ENCODE measurements at places on chromosomes 13 and 19. TPM values are rescaled to one million over a fixed set of nuclear protein-coding genes. Genes with fewer than 3 reads are reported as not detected.

GRCh38 chr19:31220540-31220939 is 128.7 kb downstream of the TSHZ3 start:
- no peak for DNase-seq

DNA sequence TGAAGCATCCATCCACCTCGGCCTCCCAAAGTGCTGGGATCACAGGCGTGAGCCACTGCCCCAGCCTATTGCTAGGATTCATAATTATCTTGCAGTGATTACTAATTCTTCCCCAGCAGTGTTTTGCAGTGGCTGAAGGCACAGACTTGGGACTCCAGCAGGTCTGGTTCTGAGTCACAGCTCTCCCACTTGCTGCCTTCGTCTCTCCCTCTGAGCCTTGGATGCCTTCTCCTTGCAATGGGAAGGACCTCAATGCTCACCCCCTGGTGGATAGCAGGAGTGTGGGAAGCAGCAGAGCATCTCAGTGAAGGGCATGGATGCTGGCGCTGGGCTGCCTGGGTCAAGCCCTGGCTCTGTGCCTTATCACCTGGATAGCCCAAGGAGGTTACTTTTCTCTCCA is 37.6 kb upstream of the SHKBP1 start:
- DNase-seq: no peak

- DNase-seq: no peak
These were observed 627 bp downstream of the GCDH start for GRCh38 chr19:12891553-12892021.

DNA sequence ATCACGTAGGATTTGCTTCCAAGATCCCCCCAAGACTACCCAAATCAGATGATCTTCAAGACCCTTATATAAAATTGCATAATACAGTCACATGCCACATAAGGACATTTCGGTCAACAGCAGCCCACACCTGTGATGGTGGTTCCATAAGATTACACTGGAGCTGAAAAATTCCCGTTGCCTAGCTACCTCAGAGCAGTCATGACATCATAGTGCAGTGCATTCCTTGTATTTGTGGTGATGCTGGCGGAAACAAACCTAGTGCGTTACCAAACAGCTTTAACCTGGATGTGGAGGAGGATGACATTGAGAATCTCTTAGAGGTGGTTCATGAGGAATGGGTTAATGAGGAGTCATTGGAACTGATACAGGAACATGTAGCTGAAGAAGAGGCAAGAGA is 4.8 kb downstream of the ZNF766 start:
- DNase-seq: no peak

- DNase-seq: no peak
These were observed 5.1 kb upstream of the PRR36 start for GRCh38 chr19:7879111-7879807.

DNA sequence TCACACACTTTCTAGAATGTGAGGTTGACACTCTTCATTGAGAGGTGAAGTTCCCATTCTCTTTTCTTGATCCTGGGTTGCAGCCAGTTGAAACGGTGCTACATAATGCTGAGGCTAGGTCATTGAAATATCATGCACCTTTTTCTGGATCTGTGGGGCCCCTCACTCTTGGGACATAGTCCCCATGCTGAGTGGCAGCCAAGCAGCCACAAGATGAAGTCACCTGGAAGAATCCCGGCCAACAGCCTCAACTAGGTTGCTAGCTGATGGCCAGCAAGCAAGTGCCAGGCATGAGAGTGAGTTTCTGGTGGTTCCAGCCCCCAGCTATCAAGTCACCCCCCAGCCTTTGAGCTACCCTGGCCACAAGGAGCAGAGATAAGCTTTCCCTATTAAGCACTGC is 148.5 kb upstream of the TSHZ3 start:
- no peak for DNase-seq

GRCh38 chr13:79212064-79212619 is 193.9 kb downstream of the RBM26 start:
- DNase-seq: no peak

DNA sequence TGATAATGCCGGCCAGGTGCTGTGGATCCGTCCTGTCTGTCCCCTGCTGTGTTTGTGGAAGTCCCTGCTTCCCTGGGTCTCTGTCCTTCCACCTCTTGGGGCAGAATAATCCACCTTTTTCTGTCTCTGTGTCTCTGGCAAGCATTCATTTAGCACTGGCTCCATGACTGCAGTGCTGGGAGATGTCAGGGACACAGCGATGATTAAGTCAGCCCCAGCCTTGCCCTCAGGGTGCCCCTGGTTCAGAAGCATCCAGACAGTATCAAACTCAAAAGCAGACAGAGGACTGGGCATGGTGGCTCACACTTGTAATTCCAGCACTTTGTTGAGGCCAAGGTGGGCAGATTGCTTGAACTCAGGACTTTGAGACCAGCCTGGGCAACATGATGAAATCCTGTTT is 1.5 kb downstream of the HIPK4 start:
- no peak for DNase-seq

DNA sequence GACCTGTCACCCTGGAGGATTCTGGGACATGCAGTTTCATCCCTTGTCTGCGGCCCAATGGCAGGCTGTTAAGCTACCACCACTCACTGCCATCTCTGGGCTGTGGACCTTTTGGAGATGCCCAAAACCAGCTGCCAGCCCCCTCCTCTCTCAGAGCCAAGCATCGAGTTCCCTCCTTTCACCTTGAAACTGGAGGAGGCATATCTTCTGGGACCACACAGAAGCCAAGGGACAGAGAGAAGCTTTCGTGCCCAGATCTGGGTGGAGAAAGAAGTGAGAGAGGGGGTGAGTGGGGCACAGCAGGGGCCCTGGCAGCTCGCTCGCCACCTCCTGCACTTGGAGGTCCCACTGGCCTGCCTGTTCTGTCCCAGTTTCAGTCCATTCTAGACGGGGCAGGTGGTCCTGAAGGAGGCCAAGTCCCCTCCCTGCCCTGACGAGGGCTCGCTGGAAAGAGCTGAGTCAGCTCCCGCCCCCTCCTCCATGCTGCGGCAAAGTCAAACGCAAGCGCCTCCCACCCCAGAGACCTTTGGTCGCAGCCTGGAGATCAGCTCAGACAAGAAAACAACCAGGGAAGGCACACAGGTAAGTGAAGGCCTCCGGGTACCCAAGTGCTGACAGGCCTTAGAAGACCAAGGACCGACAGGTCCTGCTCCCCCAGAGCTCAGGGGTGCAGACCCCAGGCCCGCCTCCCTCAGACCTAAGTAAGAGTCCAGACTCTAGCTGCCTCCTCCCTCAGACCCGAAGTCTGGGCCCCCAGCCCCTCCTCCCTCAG is 3.8 kb downstream of the BCAT2 start:
- DNase-seq: no peak

DNA sequence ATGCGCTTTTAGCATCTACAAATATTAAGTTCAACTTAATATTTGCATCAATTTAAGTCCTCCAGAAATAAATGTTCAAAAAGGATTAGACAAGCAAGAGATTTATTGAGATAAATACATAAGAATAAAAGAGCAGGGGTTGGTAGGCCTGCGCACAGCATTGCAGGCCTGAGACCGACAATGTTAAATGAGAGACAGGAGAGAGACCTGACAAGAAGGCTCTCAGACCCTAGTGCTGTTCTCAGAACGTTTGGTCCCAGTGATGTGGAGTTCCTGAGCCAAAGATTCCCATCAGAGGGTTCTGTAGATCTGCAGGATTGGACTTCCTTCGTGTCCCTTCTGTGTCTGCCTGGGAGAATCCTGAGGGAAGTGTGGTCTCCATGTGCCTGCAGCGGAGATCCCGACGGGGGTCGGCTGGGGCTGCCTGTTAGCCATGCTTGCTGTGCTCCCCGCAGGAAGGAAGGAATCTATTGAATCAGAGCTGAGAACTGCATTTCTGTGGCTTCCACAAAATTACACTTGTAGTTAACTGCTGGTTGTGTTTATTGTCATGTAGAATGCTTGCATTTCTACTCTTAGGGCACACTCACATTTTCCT is 369.9 kb upstream of the SLC10A2 start:
- DNase-seq: no peak

DNA sequence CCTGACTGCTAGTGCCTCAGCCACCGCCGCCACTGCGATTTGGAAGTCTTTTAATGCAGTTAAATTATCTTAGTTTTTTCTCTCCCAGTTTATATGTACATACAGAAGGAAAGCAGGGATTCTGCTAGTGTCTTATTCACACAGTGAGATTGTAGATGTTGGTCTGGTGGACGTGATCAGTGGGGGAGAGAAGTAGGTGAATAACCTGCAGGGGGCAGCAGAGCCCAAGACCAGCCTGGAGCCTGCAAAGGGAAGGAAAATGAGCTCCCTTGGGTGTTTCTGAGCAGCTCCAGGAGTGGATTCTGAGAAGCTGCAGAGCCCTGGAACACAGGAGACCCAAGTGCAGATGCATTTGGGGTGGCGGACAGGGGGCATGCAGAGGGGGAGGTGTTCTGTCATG is 26.3 kb downstream of the ZNF844 start:
- DNase-seq: peak; percentile 61

DNA sequence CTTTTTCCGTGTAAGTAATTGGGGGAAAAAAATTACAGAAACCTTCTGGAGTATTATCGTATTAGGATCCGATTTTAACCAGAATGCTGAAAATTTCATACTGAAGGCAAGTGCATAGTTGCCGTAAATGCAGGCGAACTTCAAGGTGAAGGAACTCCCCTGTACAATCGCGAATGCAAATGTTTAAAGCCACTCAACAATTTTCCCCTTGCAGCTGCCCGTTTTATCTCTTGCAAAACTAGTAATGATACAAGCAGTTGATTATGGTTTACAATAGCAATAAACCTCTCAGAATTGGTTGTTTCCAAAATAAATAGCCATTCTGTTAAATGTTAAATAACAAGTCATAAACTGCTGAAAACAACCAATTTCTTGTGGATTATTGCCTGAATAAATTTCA is 105.7 kb downstream of the DNAJC15 start:
- no peak for DNase-seq

DNA sequence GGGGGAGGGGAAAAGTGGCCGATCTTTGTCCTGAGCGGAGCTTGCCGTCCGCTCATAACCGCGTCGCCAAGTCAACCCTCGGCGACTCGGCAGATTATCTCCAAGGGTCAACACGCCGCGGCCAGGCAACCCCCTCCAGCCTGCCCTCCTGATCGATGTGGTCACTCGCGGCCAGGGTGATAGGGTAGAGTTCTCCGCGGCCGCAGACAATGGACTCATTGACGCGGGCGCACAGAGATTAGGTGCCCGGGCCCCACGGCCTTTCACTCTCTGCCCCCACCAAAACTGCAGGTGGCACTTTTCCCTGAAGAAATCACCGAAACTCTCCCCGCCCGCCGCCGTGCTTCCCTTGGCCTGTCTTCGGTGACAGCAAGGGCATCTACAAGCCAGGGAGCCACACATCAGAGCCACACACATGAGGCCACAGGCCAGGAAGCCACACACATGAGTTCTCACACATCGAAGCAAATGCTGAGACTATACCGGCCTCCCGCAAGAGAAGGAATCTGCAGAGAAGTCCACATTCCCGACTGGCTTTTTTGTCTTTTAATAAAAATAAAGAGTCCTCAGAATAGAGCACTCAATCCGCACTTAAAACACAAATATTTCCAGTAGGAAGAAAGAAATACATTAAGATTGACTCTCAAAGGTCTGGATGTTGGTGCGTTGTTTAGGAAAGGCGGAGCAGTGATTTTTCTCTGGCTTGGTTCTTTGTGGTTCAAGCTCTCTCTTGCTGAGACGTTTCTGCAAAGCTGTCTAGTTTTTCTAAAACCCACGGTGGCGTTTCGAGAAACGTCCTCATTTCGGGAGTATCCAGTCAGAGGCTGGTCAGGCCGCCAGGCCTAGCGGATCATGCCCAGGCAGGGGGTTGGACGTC is 1.5 kb upstream of the PDX1 start:
- no peak for DNase-seq

DNA sequence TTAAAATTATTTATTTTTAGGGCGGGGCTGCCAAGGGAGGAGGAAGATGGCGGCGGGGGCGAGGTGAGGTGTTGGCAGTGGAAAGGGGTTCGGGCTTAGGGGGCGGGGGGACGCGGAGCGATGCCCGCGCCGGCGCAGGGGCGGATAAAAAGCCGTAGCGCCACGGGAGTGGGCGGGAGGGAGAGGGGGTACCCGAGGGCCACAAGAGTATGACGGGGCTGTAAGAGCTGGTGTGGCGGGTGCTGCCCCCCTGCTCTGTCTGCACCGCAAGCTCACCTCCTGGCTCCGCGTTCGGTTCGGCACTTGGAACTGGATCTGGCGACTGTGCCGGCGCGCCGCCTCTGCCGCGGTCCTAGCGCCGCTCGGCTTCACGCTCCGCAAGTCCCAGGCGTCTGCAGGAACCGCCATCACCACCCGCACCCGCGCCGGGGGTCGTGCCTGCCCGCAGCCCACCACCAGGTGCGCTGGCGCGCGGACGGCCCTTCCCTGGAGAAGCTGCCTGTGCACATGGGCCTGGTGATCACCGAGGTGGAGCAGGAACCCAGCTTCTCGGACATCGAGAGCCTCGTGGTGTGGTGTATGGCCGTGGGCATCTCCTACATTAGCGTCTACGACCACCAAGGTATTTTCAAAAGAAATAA is 265.2 kb upstream of the SGCG start:
- DNase-seq: peak; percentile 68

DNA sequence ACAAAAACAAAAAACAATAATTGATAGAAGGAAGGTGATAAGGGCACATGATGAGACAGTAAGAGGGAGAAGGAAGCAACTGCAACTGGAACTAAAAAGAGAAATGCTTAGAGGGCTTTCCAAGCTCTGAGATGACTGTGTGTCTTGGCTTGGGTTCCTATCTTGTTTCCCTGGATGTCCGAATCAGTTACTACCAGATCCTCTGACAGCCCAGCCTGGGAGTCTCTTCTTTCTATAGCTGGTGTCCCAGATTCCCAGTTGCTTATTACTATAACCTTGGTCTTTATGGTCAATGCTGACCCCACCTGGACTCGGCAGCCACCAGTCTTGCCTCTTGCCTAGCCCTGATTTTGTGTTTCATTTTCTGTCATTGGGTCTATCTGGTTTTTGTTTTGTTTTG is 116.4 kb downstream of the RFC3 start:
- no peak for DNase-seq

- no peak for DNase-seq
These were observed 10.3 kb upstream of the BICRA start for GRCh38 chr19:47598407-47599349.

- DNase-seq: peak; percentile 32
These were observed 22.3 kb upstream of the CSNK1A1L start for GRCh38 chr13:37127691-37128241.

GRCh38 chr19:6412447-6413091 is 12.0 kb downstream of the KHSRP start:
- DNase-seq: peak; percentile 48

Gene ADGRE3
- total RNA-seq: not detected

Gene TPTE2
- total RNA-seq: not detected

Gene SHC2
- 11.0 TPM for total RNA-seq

Gene CD22
- total RNA-seq: 0.52 TPM

Gene GPR12
- 0.15 TPM for total RNA-seq

Gene SERP2
- total RNA-seq: 12.4 TPM

Gene ZNF221
- total RNA-seq: 4.3 TPM
